Stimulated activated CD4-positive, alpha-beta T cell treated with anti-CD3 and anti-CD28 coated beads, Interleukin-2, amount 100 ng/mL, for 24 hours (primary cell): ENCODE measurements at places on chromosomes 2 and 18.

DNA sequence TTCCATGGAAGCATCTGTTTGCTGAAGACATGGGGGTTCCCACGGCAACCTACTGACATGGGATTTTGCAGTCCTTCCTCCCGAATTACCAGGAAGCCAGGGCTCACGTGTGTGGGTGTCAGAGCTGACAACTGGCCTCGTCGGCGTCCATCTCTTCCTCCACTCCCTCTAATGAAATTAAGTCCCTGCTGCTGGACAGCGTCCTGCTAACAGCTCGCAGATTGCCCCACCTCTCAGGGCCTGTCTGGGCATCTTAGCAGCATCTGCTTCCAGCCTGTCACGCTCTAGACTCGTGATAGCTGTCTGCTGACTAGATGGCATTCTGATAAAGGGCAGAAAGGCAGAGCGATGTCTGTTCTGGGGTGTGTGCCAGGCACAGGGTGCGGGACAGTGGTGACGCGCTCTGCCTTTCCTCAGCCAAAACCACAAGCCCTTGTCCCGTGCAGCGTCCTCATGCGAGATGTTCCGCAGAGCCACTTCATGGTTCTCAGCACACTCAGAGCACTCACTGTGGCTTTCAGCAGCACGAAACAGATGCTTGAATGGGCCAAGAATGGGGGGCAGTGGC is 161.1 kb downstream of the ARL4C start:
- peak; percentile 49 for DNase-seq

GRCh38 chr18:26097563-26097962 is 7.2 kb upstream of the SS18 start:
- DNase-seq, result no peak

DNA sequence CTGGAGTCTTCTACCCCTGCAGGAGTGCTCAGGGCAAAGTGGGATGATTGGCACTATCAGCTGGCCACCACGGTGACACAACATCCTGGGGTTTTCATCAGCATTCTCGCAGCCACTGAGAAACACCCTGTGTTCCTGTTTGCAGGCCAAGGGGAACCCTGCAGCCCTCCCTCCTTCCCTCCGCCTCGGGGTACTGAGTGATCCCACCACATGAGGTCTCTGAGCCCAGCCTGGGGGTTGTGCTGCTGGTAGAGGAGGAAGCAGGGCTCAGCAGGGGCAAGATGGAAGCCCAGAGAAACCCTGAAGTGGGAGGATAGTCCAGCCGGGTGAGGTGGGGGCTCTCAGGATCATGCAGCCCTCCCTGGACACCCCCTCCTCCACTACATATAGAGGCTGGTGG is at the start of gene OXER1:
Gene OXER1 (minus strand): TSS at position 40 of the 400 bp plus-strand sequence. CDS start 73 bp downstream, outside the sequence.
- no peak for DNase-seq

- no peak for DNase-seq
Observed at GRCh38 chr2:169743549-169743948, 9.9 kb downstream of the KLHL23 start.
